Aorta (tissue), 5 donors: ENCODE measurements at places on chromosomes 12 and 14.

DNA sequence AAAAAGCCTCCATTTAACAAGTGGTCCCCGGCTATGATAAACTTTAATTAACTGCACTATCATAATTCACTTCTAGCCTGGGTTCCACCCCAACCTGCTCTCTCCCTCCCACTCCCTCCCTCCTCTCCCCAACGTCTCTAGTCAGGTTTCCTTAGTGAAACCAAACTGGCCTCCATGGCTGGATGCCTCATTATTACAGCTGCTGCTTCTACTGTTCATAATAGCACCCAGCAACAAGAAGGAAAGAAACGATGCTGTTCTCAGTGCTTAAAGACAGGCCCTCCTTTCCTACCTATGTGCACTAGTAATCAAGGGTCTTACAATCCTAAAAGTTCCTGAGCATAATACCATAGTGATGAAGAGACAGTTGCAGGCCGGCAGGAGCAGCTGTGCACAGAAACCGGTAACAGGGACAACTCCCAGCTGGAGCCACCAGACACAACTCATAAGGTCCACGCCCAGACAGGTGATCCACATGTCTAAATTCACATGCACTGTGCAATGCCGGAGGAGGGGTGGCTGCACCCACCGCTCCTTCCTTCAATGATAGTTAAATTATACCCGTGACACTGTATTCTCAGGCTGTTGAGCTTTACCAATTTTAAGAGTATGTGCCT lies 6.2 kb downstream of the IRF2BPL start:
- DNase-seq, result no peak

DNA sequence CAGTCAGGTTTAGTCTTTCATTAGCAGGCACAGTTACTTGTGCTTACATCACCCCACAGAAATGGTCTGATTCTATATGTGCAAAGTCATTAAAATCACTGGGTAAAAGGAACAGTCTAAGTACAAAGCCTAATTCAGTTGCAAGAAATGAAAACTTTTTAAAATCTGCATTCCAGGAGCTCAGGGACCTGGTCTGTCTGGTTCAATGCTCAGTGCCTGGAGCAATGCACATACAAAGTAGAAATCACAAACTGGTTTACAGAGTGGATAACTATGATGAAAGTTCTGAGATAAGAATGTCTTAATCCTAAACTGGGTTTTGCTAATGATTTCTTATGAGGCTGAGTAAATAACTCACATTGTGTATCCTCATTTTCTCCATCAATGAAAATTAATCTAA lies 28.7 kb downstream of the LMNTD1 start:
- DNase-seq, result no peak

DNA sequence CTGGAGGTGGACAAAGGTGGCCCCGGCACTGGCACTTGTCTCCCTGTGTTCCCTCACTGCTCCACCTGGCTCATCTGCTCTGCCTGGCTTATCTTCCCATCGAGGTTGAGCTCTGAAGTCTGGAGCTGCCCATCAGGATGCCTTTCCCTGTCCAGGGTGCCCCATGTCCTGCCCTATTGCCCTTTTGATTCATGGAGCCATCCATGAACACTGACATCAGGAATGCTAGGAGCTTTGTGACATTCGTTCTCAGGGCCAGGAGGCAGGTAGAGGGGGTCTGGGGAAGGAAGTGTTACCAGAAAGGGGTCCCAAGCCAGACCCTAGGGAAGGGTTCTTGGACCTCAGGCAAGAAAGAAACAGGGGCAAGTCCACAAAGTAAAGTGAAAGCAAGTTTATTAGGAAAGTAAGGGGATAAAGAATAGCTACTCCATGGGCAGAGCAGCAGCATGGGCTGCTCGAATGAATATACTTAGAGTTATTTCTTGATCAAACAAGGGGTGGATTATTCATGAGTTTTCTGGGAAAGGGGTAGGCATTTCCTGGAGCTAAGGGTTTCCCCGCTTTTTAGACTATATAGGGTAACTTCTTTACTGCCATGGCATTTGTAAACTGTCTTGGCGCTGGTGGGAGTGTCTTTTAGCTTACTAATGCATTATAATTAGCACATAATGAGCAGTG lies 51.6 kb downstream of the RIN3 start:
- DNase-seq, result no peak

GRCh38 chr12:8544295-8544694 lies 3.6 kb upstream of the CLEC4E start:
- DNase-seq, result peak; percentile 71

- DNase-seq, result no peak
Measured at GRCh38 chr14:106346534-106347290, 820.3 kb downstream of the TMEM121 start.

DNA sequence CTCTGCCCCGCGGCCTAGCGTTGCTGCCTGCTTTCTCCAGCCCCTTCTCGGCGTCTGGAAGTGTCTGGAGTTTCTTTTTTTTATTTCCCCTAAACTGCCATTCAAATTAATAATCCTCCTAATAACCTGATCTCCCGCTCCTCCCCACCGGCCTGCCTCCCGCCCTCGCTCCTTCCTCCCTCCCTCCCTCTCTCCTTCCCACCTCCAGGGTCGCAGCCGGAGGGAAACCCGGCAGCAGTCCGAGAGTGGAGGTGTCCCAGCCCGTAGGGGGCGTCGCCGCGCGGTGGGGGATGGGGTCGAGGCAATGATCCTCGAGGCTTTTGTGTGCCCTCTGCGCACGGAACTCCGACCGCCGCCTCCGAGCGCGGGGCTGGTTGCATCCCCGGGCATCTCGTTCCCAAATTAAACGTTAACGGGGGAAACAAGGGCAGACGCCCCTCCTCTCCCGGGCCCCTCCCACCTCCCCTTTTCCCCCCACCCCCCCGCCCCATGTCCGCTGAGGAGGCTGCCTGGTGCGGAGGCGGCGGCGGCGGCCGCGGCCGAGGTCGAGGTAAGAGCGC lies 1.0 kb upstream of the SOCS2 start:
- peak; percentile 87 for DNase-seq

GRCh38 chr14:54338696-54339317 lies 58.0 kb upstream of the CDKN3 start:
- no peak for DNase-seq

- no peak for DNase-seq
Measured at GRCh38 chr12:13066459-13066858, 22.3 kb downstream of the FAM234B start.

GRCh38 chr14:83779266-83779665 lies 1750.7 kb upstream of the FLRT2 start:
- DNase-seq, result no peak

- DNase-seq, result no peak
Measured at GRCh38 chr14:20632831-20633691, 8.4 kb downstream of the OR6S1 start.

DNA sequence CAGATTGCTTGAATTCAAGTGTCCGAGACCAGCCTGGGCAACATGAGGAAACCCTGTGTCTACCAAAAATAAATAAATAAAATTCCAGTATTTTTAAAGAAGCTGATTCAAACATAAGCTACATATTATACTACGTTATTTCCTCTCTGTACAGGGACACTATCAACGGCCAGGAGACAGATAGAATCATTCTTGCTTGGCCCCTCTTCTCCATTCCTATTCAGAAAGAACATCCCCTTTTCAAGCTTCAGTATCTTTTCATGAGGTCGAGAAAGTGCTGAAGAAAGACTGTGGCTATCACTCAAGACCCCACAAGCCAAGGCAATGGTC lies 314 bp upstream of the DHRS7 start:
- DNase-seq, result no peak

GRCh38 chr12:41709463-41710285 lies 435.0 kb downstream of the GXYLT1 start:
- no peak for DNase-seq

- peak; percentile 77 for DNase-seq
Measured at GRCh38 chr14:74555476-74556050, 56.5 kb downstream of the LTBP2 start.

DNA sequence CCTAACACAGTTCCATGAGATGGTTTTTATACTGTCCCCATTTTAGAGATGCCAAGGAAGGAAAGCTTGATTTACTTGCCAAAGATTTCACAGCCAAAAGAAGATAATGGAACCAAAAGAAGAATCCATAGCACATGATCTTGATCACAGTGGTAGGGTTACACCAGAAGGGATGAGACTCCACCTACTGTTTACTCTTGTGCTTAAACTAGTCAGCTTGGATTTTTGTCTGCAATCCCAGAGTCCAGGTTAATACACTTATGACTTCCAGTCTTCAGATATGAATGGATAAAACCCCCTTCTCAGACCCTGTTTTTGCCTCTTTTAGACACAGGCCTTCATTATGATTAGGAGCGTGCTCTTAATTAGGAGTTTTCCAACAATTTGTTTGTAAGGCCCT lies 454.2 kb downstream of the AEBP2 start:
- DNase-seq, result no peak
